ENCODE measurements at places on chromosomes 3 and 15.

- no peak for DNase-seq
Observed at GRCh38 chr3:151037746-151038477, 47.6 kb upstream of the MED12L start.

DNA sequence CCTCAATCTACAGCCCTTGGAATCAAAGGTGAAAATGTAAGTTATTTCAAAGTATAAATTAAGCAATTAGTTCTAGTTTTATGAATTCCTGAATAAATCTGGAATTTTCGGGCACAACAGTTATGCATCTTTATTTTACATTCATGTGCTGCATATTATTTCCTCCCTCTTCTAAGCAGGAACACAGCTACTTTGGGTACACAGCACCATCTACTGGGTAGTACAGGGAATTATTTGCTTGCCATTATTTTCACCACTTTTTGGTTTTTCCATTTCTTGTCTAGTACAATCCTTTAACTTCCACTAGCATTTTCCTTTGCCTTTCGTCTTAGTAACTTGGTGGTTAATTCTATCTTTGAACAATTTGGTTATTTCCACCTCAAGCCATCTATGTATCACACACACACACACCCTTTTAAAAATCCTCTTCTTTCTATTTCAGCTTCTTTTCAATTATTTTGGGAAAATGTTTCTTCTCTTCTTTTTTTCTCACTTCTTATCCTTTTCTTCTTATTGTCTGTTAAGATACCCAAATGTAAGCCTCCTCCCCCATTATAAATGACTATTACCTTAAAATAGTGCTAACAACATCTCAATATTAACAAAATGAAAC lies 451.0 kb downstream of the MFSD1 start:
- no peak for DNase-seq

- no peak for DNase-seq
Observed at GRCh38 chr3:71056327-71056726, 527.2 kb downstream of the FOXP1 start.

DNA sequence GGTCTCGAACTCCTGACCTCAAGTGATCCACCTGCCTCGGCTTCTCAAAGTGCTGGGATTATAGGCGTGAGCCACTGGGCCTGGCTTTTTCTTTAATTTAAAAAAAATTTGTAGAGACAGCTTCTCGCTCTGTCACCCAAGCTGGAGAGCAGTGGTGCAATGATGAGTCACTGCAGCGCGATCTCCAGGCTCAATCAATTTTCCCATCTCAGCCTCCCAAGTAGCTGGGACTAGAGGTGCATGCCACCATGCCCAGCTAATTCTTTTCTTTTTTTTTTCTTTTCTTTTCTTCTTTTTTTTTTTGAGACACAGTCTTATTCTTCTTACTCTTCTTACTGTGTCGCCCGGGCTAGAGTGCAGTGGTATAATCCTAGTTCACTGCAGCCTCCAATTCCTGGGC lies 19.8 kb downstream of the TUBGCP4 start:
- DNase-seq = no peak

Measured in stimulated activated CD4-positive, alpha-beta T cell treated with anti-CD3 and anti-CD28 coated beads, Interleukin-15, amount 100 ng/mL, for 48 hours (primary cell).